Posterior cingulate gyrus (tissue), 11 donors: ENCODE measurements at places on chromosomes 13 and 19.
A peak's percentile ranks its signal among the peaks of the same experiment; 100 is the strongest.

- peak; percentile 90 for DNase-seq
These were observed 30.0 kb upstream of the TPT1 start for GRCh38 chr13:45370922-45371406.

DNA sequence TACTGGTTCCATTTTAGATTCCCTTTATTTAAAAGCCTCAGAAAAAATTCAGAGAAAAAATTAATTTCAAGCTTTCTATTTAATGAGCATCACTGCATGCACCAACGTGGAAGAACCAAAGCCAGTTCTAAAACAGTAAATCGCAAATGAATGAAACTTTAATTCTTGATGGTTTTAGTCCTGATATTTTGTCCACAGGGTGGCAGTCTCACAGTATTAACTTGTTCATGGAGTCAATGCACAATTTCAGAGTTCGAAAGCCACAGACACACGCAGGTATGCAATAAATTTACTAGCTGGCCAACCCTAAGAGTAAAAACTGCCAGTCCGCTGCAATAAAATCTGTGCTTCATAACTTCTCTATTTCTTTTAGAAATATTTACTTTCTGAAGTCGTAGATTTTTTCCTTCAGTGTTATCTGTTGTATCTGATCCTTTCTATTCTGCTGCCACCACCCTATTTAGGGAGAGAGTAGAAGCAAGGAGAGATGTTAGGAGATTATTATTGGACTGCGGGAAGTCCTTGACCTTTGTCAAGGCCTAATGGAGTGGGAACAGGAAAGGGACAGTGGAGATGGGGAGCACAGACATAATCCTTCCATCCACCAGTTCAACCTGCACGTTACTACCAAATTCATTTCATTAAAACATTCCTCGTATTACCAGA, 7.0 kb upstream of the WBP4 start:
- no peak for DNase-seq

DNA sequence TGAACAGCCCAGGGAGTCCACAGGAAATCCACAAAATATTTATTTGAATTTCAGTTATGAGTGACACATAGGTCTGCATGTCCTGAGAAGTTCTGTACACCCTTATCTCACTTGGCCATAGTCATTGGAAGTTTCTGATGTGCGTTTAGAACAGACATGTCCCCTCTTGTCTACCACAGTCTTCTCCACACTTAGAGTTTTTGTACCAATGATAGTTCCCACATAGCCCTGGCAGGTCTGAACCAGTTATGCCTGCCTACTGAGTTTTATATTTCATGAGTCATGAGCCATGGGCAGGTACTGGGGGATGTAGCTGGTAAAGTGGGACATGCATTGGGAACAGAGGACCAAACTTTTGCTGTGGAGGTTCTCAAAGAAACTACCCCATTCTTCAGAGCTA, 11.3 kb downstream of the ZNF132 start:
- DNase-seq, result no peak

DNA sequence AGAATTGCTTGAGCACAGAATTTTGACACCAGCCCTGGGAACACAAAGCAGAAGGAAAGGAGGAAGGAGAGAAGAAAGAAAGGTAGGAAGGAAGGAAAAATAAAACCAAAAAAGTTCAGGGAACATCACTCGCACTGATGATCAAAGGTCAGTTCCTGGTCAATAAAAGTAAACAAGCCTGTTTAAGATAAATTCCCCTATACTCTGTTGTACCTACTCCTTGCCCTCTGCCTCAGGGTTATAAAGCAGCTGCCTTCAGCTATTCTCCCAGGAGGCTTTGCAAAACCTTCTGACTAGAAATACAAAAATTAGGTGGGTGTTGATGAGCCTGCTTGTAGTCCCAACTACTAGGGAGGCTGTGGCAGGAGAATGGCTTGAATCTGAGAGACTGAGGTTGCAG, 14.9 kb upstream of the ZNF91 start:
- no peak for DNase-seq

- DNase-seq, result peak; percentile 78
These were observed 659 bp downstream of the ERF start for GRCh38 chr19:42254089-42254849.

DNA sequence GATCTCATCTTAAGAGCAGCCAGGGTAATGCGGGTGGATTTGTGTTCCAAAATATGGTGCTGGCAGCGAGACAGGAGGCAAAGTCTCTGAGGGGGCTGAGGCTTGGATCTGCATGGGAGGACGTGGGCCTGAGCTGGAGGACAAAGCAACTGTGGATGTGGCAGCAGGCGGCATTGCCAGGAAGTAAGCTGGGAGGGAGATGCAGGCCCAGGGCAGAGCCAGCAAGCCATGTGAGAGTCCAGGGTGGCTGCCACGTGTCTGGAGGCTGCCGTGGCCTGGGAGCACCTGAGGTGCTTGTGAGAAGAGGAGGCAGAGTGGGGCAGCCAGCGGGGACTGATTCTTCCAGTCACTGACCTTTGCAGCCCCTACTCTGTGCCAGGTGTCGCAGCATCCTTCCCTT, 52.0 kb downstream of the DPF1 start:
- peak; percentile 60 for DNase-seq

DNA sequence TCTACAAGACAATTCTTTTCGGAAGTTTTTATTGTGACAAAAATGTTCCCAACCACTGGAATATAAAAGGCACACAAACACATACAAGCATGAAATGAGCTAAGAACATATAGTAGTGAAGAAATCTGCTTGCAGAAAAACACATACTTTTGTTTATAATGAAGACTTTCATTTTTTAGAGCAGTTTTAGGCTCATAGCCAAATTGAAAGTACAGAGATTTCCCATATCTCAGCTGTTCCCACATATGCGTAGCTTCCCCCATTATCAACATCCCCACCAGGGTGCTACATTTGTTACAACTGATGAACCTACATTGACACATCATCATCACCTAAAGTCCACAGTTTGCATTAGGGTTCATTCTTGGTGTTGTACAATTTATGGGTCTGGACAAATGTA, 249.4 kb downstream of the KCTD12 start:
- DNase-seq, result no peak

GRCh38 chr19:38731654-38732301, 12.5 kb downstream of the CAPN12 start:
- peak; percentile 5 for DNase-seq

- peak; percentile 23 for DNase-seq
These were observed 42.3 kb downstream of the GJA3 start for GRCh38 chr13:20118268-20119140.

- DNase-seq, result no peak
These were observed 14.7 kb upstream of the LILRB4 start for GRCh38 chr19:54648129-54648528.

DNA sequence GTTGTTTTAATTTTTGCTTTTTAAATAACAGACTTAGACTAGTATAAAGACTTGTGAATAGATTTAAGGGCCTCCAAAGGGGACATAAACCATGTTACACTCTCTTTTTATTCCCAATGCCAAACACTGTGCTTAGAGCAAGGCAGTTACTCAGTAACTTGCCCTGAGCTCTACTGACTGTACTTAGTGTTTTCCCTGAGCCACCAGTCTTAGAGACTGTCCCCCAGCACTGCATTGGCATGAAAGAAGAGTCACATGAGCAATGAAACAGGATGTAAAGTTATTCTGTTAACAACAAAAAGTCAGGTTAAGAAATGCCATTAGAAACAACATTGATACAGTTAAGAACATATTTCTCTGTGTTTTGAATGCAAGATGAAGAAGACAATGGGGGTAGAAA, 187.9 kb downstream of the TBC1D4 start:
- DNase-seq, result no peak

- DNase-seq, result peak; percentile 97
These were observed 525 bp upstream of the MYPOP start for GRCh38 chr19:45902651-45903625.

- no peak for DNase-seq
These were observed 4.4 kb upstream of the C19orf18 start for GRCh38 chr19:57978586-57979289.

GRCh38 chr13:32938907-32939306, 77.3 kb upstream of the KL start:
- no peak for DNase-seq

- DNase-seq, result no peak
These were observed 224.2 kb upstream of the MAB21L1 start for GRCh38 chr13:35700671-35701070.

GRCh38 chr13:35718084-35718483, 241.6 kb upstream of the MAB21L1 start:
- no peak for DNase-seq

DNA sequence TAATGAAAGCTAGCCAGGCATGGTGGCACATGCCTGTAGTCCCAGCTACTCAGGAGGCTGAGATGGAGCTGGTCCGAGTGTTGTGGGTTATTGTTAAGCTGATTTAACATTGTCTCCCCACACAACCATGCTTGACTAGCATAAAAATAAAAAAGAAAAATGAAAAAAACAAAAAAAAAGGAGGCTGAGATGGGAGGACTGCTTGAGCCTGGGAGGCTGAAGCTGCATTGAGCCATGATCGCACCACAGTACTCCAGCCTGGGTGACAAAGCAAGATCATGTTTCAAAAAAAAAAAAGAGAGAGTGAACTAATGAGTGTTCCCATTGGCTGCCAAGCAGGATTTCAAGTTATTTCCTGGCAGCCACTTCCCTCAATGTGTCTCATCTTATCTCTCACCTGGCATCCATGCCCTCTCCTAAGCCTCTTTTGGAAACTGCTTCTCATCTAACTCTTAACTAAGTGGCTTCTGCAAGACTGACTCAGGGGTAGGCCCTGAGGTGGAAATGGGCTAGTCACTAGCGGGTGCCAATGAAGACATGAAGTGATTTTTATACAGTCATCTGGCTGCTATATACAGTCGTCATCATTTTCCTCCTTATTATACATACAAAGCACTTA, 4.9 kb downstream of the THAP8 start:
- no peak for DNase-seq

GRCh38 chr19:1417681-1418495, 10.5 kb downstream of the DAZAP1 start:
- no peak for DNase-seq

- DNase-seq, result peak; percentile 62
These were observed 1564.2 kb upstream of the MIR17HG start for GRCh38 chr13:89783221-89783755.

DNA sequence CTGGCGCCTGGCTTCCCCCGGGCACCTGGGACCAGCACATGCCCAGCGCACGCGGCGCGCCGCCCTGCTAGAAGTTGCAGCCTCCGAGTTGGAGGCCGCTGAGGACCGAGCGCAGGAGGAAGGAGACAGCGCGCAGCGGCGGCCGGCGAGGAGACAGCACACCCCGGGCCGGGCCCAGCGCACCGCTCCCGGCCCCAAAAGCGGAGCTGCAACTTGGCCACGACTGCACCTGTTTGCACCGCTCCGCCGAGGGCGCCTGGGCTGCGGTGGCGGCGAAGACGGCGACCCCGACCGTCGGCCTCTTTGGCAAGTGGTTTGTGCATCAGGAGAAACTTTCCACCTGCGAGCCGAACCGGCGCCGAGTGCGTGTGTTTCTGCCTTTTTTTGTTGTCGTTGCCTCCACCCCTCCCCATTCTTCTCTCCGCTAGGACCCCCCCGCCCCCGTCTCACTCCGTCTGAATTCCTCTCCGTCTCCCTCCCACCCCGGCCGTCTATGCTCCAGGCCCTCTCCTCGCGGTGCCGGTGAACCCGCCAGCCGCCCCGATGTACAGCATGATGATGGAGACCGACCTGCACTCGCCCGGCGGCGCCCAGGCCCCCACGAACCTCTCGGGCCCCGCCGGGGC, at the start of gene SOX1:
TSS of gene SOX1 (plus strand) at position 34 of the 626 bp plus-strand sequence. CDS start at position 544, 510 bp downstream.
- no peak for DNase-seq

- no peak for DNase-seq
These were observed 9.5 kb downstream of the IL4I1 start for GRCh38 chr19:49887037-49887664.

GRCh38 chr19:41876847-41877832, at the start of gene CD79A:
Gene CD79A (plus strand): TSS chr19:41877279. CDS start chr19:41877305, 26 bp downstream.
- no peak for DNase-seq

- DNase-seq, result no peak
These were observed 494.3 kb downstream of the FOXO1 start for GRCh38 chr13:40172149-40172591.

DNA sequence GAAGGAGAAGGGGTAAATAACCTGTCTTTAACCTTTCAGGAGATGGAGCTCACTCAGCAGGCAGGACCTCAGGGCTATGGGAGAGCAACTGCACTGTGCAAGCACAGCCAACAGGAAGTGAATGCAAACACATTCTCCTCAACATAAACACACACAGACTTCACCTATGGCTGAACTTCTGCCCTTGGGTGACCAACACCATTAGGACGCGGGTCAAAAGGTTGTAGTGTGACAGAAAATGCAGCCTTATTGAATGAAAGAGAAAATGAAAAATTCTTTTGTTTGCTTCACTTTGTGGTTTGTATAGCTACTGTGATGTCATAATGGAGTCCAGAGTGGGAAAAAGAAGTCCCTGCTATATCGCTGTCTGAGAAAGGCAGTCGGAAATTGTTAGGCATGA, 323.0 kb downstream of the NDFIP2 start:
- DNase-seq, result no peak

DNA sequence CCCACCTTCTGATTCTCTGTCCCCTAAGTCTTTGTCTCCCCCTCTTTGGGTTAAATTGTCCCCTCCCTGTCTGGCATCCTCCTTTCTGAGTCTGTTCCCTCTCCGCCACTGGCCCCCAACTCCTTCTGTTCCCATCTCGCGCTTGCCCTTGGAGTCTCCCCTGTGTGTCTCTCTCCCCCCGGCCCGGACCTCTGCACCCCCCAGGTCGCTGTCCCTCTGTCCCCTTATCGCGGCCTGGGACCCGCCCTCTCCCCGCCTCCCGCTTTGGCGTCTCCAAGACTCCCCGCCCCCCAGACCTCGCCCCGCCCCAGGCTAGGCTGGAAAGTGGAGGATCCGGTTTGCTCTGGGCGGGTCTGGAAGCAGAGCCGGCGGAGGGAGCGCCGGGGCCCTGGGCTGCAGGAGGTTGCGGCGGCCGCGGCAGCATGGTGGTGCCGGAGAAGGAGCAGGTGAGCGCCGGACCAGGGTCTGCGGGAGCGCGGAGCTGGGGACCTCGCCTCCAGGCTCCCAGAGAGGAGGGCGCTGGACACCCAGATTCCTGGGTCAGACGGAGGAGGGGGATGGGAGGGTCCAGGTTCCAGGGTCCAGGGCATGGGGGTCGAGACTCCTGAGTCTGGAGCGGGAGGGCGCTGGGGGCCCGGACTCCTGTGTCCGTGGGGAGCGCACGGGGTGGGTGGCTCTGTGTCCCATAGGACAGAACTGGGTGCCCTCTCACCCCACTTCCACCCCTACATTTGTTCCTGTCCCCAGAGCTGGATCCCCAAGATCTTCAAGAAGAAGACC, at the start of gene TRPM4:
TSS of gene TRPM4 (plus strand) at position 348 of the 780 bp plus-strand sequence. CDS start at position 423, 75 bp downstream.
- DNase-seq, result peak; percentile 97

GRCh38 chr19:18562086-18562485, 4.4 kb downstream of the KXD1 start:
- DNase-seq, result no peak
